ENCODE measurements at places on chromosomes 2 and 18. TPM values are rescaled to one million over a fixed set of nuclear protein-coding genes. Genes with fewer than 3 reads are reported as not detected.
A peak's percentile ranks its signal among the peaks of the same experiment; 100 is the strongest.

- no peak for DNase-seq
These were observed 3.5 kb downstream of the YWHAQ start for GRCh38 chr2:9627310-9627709.

GRCh38 chr18:79534356-79534755, 138.6 kb downstream of the NFATC1 start:
- no peak for DNase-seq

Gene PFN4
- total RNA-seq = 1.1 TPM

GRCh38 chr2:501130-501529, 176.1 kb downstream of the TMEM18 start:
- no peak for DNase-seq

Gene CDH20
- not detected for total RNA-seq

DNA sequence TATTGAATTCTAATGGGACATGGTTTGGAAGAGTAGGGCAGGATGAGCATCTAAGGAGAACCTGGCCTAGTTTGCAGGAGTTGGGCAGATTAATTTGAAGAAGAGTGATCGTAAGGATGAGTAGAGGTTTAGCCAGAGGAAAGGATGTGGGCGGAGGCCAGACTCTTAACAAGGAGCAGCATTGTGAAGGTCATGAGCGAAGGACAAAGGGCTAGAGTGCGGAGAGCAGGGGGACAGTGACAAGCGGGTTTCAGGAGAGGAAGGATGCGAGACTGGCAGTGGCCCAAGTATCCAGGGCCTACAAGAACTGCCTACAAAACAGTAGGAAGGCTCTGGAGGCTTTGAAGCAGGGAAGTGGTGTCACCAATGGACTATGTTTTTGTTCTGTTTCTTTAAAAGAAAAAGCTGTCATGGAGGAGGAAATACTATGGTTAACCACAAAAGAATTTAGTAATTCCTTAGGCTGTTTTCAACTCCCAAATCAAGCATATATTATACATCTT, 20.1 kb downstream of the SLC66A3 start:
- peak; percentile 35 for DNase-seq

- DNase-seq = no peak
These were observed 90.6 kb downstream of the TWIST2 start for GRCh38 chr2:238938401-238939055.

DNA sequence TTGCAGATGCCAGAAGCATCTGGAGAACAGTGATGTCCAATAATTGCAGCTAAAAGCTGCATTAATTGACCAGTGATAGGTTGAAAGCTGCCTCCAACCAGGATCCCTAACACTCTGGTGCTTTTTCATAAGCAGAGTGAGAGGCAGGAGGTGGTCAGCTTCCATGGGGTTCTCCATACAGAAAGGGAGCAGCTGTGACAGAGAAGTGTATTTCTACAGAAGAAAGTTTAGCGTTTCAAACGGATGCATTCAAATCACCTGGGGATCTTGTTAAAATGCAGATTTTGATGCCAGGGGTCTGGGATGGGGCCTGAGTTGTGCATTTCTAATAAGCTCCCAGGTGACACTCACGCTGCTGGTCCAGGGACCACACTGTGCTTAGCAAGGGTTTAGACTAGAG, 216.5 kb upstream of the NRP2 start:
- no peak for DNase-seq

Gene CKAP2L
- total RNA-seq = 0.05 TPM

DNA sequence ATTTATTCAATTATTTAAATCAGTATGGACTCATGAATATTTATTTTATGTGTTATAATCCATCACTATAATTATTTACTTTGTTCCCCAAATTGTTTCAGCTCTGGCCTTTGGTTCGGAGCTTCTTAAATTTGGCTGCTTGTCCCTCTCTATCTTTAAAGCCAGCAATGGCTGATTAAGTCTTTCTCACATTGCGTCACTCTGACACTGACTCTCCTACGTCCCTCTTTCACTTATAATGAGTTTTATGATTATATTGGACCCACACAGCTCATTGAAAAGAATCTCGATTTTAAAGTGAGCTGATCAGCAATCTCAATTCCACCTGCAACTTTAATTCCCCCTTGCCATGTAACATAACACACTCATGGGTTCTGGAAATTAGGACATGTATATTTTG, 185.2 kb upstream of the SLC39A10 start:
- no peak for DNase-seq

Gene VWC2L
- total RNA-seq = not detected
